Activated T-cell treated with anti-CD3 and anti-CD28 coated beads for 4 hours (primary cell): ENCODE measurements at places on chromosomes 16 and 17.

GRCh38 chr16:58859958-58860669 is 126.0 kb upstream of the GOT2 start:
- no peak for DNase-seq

- DNase-seq: no peak
Observed at GRCh38 chr16:51399908-51400670, 249.0 kb upstream of the SALL1 start.

- no peak for DNase-seq
Observed at GRCh38 chr16:67116388-67117311, 6.9 kb downstream of the PHAF1 start.

GRCh38 chr16:83602761-83603722 is 204.7 kb upstream of the HSBP1 start:
- DNase-seq: no peak

DNA sequence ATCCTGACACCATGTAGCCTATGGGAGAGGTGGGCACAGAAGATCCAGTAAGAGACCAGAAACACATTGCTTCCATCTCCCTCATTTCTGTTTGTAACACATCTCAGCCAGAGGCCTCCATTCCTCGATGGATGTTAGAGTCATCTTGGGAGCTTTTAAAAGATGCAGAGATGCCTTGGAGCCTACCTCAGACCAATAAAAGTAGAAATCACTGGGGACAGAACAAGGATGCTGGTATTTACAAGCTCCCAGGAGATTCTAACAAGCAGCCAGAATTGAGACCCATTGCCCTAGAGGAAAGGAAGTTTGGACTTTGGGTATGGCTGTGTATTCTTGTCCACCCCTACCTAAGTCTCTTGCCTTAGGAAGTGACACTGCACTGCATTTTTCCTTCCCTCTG is 40.8 kb downstream of the HS3ST3A1 start:
- DNase-seq: no peak

GRCh38 chr16:5621826-5622225 is 524.2 kb upstream of the EEF2KMT start:
- no peak for DNase-seq

DNA sequence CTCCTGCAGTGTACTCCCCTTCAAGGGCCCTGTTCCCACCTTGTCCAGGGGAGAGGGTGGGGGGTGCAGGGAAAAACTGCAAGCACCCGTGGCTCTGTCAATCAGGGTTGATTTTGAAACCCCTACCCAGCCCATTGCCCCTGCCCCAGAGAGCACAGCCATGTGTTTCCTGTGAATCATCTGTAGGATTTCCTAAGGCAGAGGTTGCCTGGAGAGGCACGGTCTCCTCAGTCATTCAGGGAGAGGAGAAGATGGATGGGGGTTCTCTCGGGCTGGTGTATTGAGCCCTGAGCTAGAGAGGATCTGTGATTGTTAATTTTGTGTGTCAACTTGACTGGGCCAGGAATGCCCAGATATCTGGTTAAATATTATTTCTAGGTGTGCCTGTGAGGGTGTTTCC is 3.5 kb upstream of the AGRP start:
- DNase-seq: no peak

DNA sequence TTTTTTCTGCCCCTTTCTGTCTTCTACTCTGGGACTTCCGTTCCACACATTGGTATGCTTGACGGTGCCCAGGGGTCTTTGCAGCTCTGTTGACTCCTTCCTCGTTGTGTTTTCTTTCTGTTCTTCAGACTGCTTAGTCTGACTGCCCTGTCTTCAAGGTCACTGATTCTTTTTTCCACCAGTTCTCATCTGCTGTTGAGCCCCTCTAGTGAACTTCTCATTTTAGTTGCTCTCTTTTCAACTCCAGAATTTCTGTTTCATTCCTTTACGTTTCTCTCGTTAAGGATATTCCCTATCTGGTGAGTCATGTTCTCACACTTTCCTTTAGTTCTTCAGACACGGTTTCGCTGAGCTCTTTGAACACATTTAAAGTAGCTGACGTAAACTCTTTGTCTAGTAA is 13.8 kb downstream of the GAA start:
- DNase-seq: no peak

DNA sequence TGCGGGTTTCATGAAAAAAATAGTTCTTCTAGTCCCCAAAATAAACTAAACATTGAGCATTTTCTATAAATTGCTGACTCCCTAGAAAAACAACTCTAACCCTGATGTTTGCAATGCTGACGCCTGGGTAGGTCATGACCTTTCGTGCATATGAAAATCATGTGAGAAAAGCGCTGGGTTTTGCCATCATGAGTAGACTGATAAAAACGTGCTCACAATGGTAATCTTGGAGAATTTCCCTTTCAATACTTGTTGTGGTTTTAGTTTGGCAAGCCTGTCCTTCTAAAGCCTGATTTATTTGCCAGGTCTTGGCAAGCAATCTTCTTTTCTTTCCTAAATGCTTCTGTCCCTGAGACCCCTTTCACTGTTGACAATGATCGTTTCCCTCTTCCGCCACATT is 4.0 kb upstream of the CLEC10A start:
- no peak for DNase-seq

GRCh38 chr17:77395501-77396048 is 254.8 kb downstream of the SEC14L1 start:
- no peak for DNase-seq

- no peak for DNase-seq
Observed at GRCh38 chr17:7862692-7863437, 5.1 kb downstream of the CYB5D1 start.

- DNase-seq: no peak
Observed at GRCh38 chr16:886802-887731, 83.7 kb downstream of the LMF1 start.

- DNase-seq: no peak
Observed at GRCh38 chr17:17073581-17074403, 31.5 kb downstream of the MPRIP start.

- DNase-seq: no peak
Observed at GRCh38 chr17:41974031-41974430, 7.4 kb downstream of the CNP start.

GRCh38 chr17:18960803-18961511 is 9.0 kb downstream of the SLC5A10 start:
- peak; percentile 70 for DNase-seq

DNA sequence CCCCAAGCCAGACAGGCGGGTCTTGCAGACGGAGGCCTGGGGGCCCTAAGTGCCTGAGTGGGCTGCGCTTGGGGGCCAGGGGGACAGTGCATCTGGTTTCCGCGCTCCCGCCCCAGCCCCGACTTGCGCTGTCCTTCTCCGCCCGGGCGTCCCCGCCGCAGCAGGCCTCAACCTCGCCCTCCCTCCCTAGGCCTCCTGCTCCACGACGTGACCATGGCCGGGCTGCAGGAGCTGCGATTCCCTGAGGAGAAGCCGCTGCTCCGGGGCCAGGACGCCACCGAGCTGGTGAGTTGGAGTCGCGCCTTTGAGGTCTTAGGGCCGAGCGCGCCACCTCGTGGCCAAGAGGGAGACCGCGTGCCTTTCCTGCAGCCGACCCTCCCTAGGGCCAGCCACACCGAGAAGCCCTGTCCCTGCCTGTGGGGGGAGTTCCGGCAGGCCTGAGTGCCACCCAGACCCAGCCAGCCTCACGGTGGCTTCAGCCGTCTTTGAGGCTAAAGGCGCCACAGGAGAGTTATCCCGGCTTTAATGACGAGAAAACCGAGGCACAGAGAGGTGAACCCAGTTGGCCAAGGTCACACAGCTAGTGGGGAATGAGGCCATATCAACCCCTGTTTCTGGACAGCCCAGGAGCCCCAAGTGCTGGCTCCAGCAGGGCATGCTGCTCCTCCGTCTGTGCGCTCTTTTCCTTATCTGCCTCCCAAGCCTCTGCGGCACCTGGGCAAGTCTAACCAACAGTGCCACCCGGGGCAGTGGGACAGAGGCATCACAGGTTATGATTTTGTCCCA is 12.2 kb upstream of the NDRG4 start:
- peak; percentile 60 for DNase-seq

DNA sequence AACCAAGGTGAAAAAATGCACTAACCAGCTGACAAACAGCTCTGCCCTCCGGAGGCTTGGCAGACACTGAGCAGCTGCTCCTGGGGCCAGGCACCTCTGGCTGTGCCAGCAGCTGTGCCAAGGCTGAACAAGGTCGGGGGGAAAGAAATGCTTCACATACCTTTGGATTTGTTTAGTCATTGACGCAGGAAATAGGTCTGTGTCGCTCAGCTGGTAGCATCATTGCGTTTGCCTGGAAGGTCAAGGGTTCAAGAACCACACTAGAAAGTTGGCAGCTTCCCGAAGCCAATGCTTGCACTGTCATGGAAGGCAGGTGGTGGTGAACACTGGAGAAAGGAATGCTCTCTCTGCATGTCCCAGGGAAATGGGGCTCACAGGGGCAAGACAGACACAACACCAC is 63.5 kb downstream of the PCTP start:
- no peak for DNase-seq

DNA sequence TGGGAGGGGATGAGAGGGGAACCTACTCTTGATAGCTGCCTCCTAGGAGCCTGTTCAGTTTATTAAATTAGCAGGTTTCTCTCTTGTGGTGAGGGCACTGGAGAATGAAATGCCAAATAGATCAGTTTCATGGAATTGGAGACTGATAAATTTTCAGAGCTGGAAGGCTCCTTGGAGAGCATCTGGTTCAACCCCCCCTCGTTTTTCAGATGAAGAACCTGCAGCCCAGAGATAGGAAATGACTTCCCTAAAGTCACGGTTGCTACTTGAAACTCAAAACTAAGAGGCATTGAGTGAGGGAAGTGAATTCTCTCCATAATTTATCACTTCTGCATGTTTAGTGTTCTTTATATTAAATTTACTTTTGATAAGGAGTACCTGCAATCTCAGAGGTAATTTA is 366.0 kb upstream of the CCL2 start:
- no peak for DNase-seq

GRCh38 chr16:75379339-75379738 is 54.0 kb downstream of the CFDP1 start:
- no peak for DNase-seq

- DNase-seq: no peak
Observed at GRCh38 chr16:22267764-22268163, 29.4 kb upstream of the POLR3E start.

DNA sequence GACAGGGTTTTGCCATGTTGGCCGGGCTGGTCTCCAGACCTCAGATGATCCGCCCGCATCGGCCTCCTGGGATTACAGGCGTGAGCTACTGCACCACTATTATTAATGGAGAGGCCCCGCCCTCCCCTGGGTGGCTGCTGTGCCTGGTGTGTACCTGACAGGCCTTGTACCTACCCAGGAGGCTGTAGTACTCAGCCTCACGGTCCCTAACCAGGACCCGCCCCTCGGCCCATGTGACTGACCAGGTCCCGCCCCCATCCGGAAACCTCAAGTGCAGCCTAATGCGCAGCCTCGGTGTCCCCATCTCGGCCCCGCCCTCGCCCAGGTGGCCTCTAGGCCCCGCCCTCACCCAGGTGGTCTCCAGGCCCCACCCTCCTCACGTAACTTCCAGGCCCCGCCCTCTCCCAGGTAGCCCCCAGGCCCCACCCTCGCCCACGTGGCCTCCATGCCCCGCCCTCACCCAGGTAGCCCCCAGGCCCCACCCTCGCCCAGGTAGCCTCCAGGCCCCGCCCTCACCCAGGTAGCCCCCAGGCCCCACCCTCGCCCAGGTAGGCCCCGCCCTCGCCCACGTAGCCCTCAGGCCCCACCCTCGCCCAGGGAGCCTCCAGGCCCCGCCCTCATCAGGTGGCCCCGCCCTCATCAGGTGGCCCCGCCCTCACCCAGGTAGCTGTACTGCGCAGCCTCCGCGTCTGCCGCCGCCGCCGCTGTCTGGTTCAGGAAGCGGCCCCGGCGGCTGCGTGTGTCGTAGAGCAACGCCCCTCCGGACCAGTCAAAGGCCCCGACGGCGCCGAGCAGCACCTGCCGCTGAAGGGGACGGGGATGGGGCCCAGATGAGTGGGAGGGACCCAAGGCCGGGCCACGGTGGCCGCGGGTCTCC is 31.0 kb downstream of the HASPIN start:
- peak; percentile 59 for DNase-seq

DNA sequence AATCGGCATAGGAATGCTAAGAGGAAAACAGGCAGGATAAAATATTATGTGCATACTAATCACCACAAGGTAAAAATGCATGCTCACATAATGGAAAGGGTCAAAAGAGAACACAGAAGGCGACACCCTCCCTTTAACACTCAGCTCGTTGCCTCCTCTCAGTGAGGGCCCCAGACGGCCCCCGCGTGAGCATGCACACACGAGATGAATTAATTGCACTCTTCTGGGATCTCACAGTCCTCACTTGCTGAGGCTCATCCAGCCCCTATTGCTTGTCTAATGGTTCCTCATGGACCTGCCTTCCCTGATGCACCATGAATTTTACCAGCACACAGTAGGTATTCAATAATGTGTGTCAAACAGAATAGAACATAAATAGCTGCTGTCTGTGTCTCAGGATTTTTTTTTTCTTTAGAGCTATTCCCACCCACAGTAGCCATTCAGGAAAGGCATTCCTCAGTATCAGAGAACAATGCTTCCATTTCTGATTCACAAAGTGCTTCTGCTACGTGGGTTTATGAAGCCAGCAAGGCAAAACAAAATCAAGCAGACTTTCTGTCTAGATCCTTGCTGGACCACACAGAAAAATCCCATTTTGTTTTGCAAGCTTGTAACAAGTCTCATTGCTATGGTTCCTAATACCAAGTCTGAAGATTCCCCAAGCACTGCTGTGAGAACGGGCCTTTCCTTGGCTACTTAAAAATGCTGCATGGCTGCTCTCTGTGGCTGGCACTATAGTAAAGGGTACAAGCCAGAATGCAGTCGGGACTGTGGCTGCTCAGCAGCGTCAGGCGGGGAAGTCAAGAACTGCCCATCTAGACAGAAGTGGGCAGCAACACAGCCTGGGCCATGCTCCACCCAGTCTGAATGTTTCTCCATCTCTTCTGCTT is 43.6 kb downstream of the TOM1L2 start:
- no peak for DNase-seq

DNA sequence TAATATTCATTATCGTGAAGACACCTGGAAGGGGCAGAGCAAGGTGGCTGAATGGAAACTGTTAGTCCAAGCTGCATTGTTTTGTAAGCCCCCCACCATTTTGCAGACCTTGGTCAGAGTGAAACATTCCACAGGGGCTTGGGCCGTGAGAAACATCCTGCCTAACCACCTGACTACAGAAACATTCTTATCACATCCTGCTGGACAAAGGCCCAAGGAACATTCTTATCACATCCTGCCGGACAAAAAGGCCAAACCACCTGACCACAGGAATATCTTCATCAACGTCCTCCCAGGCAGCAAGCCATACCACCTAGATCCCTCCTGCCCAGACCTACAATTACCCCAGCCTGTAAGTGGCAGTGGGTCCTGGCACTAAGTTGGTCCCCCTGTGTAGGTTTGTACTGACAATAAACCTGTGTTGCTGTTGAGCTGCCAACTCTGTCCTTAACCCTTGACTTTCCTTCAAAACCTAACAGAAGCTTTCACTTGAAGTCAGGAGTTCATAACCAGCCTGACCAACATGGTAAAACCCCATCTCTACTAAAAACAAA is 19.6 kb downstream of the ATF7IP2 start:
- DNase-seq: no peak
